WTC11 (cell line): ENCODE measurements at places on chromosomes 2 and 18.

- no peak overlapping the region for H3K27ac ChIP-seq
- H3K27me3 ChIP-seq = peaks cover 5% of the 10 kb centered on the region
- H3K4me3 ChIP-seq = no peak overlapping the region
- no peaks in the 10 kb centered on the region for H3K36me3 ChIP-seq
- no peak for DNase-seq
Observed at GRCh38 chr2:126846241-126846640, 52.4 kb upstream of the TEX51 start.

- H3K4me1 ChIP-seq = peaks cover 11% of the 10 kb centered on the region
- no peak for DNase-seq
- H3K4me3 ChIP-seq = no peak overlapping the region
- no peaks in the 10 kb centered on the region for H3K27me3 ChIP-seq
- no peak overlapping the region; the same call in 1 of the 2 replicates for H3K27ac ChIP-seq
Observed at GRCh38 chr2:212451786-212452231, 86.8 kb downstream of the ERBB4 start.

DNA sequence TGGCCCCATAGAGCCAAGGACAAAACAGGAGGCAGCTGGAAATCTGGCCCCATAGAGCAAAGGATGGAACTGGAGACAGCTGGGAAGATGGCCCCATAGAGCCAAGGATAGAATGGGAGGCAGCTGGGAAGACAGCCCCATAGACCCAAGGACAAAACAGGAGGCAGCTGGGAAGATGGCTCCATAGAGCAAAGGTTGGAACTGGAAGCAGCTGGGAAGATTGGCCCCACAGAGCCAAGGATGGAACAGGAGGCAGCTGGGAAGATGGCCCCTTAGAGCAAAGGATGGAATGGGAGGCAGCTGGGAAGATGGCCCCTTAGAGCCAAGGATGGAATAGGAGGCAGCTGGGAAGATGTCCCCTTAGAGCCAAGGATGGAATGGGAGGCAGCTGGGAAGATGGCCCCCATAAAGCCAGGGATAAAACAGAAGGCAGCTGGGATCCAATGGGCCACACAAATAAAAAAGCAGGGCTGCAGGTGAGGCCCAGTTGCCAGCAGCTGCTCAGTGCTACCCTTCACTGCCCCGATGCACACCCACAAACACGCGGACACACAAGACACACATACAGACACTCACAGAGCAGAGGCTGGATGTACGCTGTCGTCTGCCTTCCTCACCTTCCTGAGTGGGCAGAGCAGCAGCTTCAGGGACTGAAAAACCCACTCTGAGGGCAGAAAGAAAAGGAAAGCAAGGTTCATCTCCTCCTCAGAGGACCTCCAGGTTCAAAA lies 505.4 kb upstream of the MYT1L start:
- H3K27ac ChIP-seq = no peak overlapping the region
- H3K36me3 ChIP-seq = no peaks in the 10 kb centered on the region
- peaks cover 3% of the 10 kb centered on the region for H3K4me1 ChIP-seq
- H3K27me3 ChIP-seq = no peaks in the 10 kb centered on the region

DNA sequence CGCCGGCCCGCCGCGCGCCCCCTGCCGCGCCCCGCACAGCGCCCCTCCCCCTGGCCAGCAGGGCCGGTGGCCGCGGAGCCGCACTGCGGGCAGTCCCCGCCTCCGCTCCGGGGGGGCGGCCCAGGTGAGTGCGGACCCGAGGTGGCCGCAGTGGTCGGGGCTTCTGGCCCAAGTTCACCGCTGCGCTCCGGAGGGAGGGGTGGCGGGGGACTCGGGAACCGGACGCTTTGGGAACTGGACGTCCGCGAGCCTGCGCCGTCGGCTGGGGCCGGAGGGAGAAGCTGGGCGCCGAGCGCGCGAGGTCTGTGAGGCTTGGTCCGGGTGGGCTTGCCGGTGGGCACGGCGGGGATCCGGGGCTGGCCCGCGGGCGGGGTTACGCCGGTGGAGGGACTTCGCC lies 591 bp upstream of the LDLRAD4 start:
- no peak overlapping the region for H3K27ac ChIP-seq
- H3K27me3 ChIP-seq = peaks cover 54% of the 10 kb centered on the region
- no peaks in the 10 kb centered on the region for H3K36me3 ChIP-seq
- H3K4me1 ChIP-seq = peaks cover 36% of the 10 kb centered on the region

DNA sequence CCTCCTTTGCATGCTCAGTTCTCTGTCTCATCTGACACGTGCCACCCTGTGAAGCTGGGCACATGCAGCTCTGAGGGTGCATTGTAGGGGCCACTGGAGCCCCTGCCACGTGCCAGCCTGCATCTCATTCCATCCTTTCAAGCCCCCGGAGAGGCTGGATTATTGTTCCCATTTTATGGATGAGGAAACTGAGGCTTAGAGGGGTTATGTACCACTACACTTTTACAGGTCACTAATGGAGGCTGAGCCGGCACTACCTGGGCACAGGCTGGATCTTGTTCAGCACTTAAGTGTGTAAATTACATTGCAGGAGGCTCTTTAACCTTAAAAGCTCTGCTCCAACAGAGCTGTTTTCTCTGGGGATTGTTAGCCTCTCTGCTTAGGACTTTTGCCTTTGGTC lies 47.5 kb downstream of the KCNIP3 start:
- peaks cover 67% of the 10 kb centered on the region for H3K27me3 ChIP-seq
- H3K4me1 ChIP-seq = no peaks in the 10 kb centered on the region
- no peaks in the 10 kb centered on the region for H3K36me3 ChIP-seq
- no peak for DNase-seq
- peak overlapping the region; percentile 41; the same call in 1 of the 2 replicates for H3K4me3 ChIP-seq

- H3K4me3 ChIP-seq = no peak overlapping the region
- H3K27me3 ChIP-seq = no peaks in the 10 kb centered on the region
- peaks cover 18% of the 10 kb centered on the region for H3K4me1 ChIP-seq
- H3K36me3 ChIP-seq = no peaks in the 10 kb centered on the region
- H3K27ac ChIP-seq = peak overlapping the region; percentile 53; the same call in 1 of the 2 replicates
Observed at GRCh38 chr18:79250301-79250981, 145.3 kb upstream of the NFATC1 start.

- peak; percentile 67 for DNase-seq
- H3K4me1 ChIP-seq = peaks cover 49% of the 10 kb centered on the region
- no peak overlapping the region for H3K27ac ChIP-seq
Observed at GRCh38 chr18:12308386-12309100, 502 bp downstream of the TUBB6 start.

GRCh38 chr2:67489396-67489795 lies 92.3 kb downstream of the ETAA1 start:
- no peak overlapping the region for H3K27ac ChIP-seq
- peaks cover 5% of the 10 kb centered on the region; the same call in 1 of the 2 replicates for H3K4me1 ChIP-seq
- DNase-seq = no peak
- no peaks in the 10 kb centered on the region for H3K27me3 ChIP-seq
- no peak overlapping the region for H3K4me3 ChIP-seq

DNA sequence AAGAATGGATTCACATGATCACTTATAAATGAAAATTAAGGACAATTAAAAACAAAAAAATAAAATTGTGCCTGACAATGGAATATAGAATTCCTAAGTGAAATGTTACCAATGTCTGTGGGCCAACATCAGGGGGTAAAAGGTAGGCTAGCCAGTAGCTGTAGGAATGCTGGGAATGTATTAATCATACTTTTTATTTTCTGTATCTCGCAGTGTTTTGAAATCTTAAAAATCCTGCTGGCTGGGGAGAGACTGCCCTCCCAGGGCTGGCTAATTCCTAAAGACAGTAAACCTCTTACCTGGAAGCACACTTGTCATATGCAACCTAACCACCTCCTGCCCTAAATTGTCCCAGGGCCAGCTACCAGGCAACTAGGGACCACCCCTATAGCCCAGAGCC lies 69.8 kb downstream of the REV1 start:
- no peak overlapping the region for H3K4me3 ChIP-seq
- no peaks in the 10 kb centered on the region for H3K4me1 ChIP-seq
- DNase-seq = no peak
- H3K36me3 ChIP-seq = peaks cover 74% of the 10 kb centered on the region

- H3K27ac ChIP-seq = no peak overlapping the region
- H3K27me3 ChIP-seq = no peaks in the 10 kb centered on the region
- DNase-seq = no peak
- peaks cover 6% of the 10 kb centered on the region; the same call in 1 of the 2 replicates for H3K36me3 ChIP-seq
Observed at GRCh38 chr2:233489666-233490065, 76.9 kb downstream of the USP40 start.

- H3K27ac ChIP-seq = no peak overlapping the region
- H3K36me3 ChIP-seq = no peaks in the 10 kb centered on the region
- H3K4me3 ChIP-seq = no peak overlapping the region
- no peaks in the 10 kb centered on the region for H3K27me3 ChIP-seq
Observed at GRCh38 chr2:181258720-181259119, 198.5 kb upstream of the ITGA4 start.

DNA sequence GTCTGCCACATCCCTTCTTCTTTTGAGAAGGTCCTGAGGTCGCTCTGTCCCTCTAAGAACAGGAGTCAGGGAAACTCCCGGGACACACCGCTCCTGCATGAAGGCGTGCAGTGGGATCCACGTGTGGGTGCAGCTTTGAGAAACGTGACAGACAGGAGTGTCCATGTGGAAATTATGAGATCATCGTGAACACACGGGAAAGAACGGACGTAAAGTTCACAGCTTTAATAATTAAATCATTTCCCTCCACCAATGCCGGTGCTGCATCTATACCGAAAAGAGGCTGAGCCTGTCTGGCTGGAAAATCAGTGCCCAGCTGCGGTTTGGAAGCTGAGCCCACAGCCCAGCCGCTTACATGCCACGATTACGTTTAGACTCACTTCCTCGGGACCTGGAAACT lies 372.4 kb upstream of the SALL3 start:
- H3K4me3 ChIP-seq = no peak overlapping the region
- no peak overlapping the region for H3K27ac ChIP-seq
- H3K27me3 ChIP-seq = no peaks in the 10 kb centered on the region

- H3K27ac ChIP-seq = no peak overlapping the region
- no peak overlapping the region for H3K4me3 ChIP-seq
- peaks cover 4% of the 10 kb centered on the region for H3K4me1 ChIP-seq
- DNase-seq = peak; percentile 58
Observed at GRCh38 chr2:73907840-73908452, 15.1 kb downstream of the ACTG2 start.

DNA sequence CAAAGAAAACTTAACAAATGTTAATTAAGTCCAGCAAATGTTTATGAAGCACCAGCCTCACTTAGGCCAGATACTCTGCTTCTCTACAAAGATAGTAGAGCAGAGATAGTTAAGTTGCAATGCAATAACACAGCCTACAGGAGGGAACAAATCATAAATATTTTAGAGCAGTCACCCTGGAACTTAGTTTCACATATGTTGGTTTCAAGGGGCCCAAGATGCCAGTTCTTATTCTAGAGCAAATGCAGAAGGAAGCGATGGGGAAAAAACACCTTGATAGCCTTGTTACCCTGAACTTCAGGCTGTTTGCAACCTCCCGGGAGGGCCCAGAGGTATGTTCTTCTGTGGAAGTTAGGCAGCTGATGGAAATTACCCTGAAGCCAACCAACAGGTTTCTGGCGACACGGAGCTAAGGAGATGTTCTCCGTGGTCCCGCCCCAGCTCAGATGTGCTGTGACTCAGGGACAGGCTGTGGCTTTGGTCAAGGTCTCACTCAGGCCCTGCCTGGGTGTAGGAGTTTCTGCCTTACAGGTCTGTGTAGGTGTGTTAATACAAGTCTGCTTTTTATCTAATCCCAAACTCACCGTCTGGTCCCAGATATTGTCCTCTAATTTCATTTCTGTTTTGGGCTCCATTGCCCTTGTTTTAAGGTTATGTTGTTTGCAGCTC lies 3.8 kb downstream of the CTIF start:
- H3K4me1 ChIP-seq = peaks cover 70% of the 10 kb centered on the region
- DNase-seq = peak; percentile 30
- peak overlapping the region; percentile 67 for H3K27ac ChIP-seq

DNA sequence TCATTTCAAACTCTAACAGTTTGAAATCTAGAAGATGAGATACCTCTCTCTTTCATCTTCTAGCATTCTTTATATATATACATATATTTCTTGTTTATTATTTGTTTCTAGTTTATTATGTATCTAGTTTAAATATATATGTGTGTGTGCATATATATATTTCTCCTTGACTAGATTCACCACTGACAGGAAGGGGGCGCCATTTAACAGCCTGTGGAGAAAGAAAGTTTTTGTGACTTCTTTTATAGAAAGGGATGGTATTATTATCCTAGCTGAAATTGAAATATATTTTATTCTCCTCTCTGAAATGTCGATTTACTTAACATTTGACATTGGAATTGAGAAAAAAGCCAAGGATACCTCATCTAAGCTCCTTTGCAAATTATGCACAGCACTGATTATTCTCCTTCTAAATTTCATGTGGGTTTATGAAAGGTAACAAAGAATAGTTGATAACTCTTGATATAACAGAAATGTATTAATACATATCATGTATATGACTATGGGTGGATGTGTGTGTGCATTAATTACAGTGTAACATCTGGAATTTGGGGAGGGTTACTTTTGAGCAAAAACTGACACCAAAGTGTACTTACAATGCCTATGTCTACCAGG lies 160.7 kb upstream of the NT5C1B start:
- DNase-seq = peak; percentile 45
- H3K27me3 ChIP-seq = no peaks in the 10 kb centered on the region
- H3K36me3 ChIP-seq = no peaks in the 10 kb centered on the region
- no peaks in the 10 kb centered on the region for H3K4me1 ChIP-seq
- H3K27ac ChIP-seq = no peak overlapping the region

DNA sequence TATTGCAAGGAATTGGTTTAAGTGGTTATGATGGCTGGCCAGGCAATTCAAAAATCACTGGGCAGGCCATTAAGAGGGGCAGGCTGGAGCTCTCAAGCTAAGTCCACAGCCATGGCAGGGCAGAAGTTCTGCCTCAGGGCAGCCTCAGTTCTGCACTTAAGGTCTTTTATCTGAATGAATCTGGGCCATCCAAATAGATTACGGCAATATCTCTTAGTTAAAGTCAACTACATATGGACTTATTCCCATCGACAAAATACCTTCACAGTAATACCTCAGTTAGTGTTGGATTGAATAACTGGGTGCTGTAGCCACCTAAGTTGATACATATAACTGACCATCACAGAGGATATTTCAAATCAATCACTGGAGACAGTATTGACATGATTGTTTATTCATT lies 904.8 kb downstream of the MBD2 start:
- H3K27me3 ChIP-seq = no peaks in the 10 kb centered on the region
- DNase-seq = no peak
- no peaks in the 10 kb centered on the region for H3K36me3 ChIP-seq
- H3K4me1 ChIP-seq = no peaks in the 10 kb centered on the region
- H3K4me3 ChIP-seq = no peak overlapping the region

- no peaks in the 10 kb centered on the region for H3K36me3 ChIP-seq
- DNase-seq = no peak
- H3K4me3 ChIP-seq = no peak overlapping the region
- H3K27ac ChIP-seq = no peak overlapping the region
- H3K27me3 ChIP-seq = no peaks in the 10 kb centered on the region
Observed at GRCh38 chr18:24876266-24876665, 415.8 kb downstream of the HRH4 start.

GRCh38 chr2:27822049-27822448 lies 50.5 kb downstream of the MRPL33 start:
- H3K4me1 ChIP-seq = peaks cover under 1% of the 10 kb centered on the region; the same call in 1 of the 2 replicates
- no peak for DNase-seq
- H3K36me3 ChIP-seq = peaks cover 9% of the 10 kb centered on the region

- peak overlapping the region; percentile 92 for H3K27ac ChIP-seq
- peak overlapping the region; percentile 75 for H3K4me3 ChIP-seq
- no peaks in the 10 kb centered on the region for H3K36me3 ChIP-seq
- H3K27me3 ChIP-seq = no peaks in the 10 kb centered on the region; the same call in 1 of the 2 replicates
- peaks cover 56% of the 10 kb centered on the region for H3K4me1 ChIP-seq
- DNase-seq = peak; percentile 73
Observed at GRCh38 chr18:23133860-23134779, 1.2 kb upstream of the CABLES1 start.

- H3K4me1 ChIP-seq = no peaks in the 10 kb centered on the region
- no peak for DNase-seq
- no peak overlapping the region for H3K4me3 ChIP-seq
- no peaks in the 10 kb centered on the region for H3K36me3 ChIP-seq
- peaks cover 2% of the 10 kb centered on the region; the same call in 1 of the 2 replicates for H3K27me3 ChIP-seq
- H3K27ac ChIP-seq = no peak overlapping the region
Observed at GRCh38 chr2:169468841-169469240, 10.5 kb upstream of the BBS5 start.
